ENCODE measurements at places on chromosomes 3 and 15.
A peak's percentile ranks its signal among the peaks of the same experiment; 100 is the strongest.

DNA sequence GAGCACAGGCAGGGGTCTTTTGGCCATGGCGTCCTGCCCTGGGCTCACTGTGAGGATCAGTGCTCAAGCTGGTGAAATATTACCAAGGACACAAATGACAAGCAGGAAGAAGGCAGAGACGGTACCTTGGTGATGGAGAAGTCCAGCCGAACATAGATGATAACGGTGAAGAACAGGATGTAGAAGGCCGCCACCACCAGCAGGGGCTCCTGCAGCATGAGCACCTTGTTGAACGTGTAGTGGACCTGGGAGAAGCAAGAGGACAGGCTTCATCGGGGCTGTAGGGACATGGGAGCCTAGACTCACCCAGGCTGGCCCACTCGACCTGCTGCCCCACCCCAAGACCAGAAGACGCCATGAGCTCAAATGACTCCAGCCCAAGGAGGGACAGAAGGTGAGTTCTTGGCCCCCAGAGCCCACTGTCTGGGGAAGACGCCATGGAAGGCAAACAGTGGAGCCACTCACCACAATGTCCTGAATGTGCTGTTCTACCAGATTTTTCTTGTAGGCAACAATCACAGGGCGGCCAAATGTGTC lies 25.1 kb downstream of the RPN1 start:
- no peak for DNase-seq

- no peak for DNase-seq
Measured at GRCh38 chr3:117016378-117016777, 306.8 kb downstream of the TUSC7 start.

DNA sequence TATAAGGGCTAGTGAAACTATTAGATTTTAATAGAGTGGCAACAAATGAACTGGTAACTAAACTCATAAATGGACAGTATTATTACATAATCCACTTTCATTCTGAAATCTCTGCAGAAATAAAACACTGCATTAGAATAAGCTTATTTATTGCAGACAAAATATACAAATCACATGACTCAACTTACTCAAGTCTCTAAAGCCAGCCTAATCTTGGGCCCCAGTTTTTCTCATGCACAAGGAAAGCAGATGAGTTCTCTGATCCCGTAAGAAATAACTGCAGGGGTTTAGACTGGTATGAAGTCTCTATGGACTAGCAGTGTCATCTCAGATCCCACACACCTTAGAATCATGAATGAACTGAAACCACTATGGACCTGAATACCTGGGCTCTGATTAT lies 5.8 kb downstream of the DLG1 start:
- DNase-seq = no peak

- no peak for DNase-seq
Measured at GRCh38 chr15:38722236-38722635, 157.6 kb upstream of the RASGRP1 start.

- no peak for DNase-seq
Measured at GRCh38 chr3:18630295-18630694, 205.2 kb upstream of the SATB1 start.

DNA sequence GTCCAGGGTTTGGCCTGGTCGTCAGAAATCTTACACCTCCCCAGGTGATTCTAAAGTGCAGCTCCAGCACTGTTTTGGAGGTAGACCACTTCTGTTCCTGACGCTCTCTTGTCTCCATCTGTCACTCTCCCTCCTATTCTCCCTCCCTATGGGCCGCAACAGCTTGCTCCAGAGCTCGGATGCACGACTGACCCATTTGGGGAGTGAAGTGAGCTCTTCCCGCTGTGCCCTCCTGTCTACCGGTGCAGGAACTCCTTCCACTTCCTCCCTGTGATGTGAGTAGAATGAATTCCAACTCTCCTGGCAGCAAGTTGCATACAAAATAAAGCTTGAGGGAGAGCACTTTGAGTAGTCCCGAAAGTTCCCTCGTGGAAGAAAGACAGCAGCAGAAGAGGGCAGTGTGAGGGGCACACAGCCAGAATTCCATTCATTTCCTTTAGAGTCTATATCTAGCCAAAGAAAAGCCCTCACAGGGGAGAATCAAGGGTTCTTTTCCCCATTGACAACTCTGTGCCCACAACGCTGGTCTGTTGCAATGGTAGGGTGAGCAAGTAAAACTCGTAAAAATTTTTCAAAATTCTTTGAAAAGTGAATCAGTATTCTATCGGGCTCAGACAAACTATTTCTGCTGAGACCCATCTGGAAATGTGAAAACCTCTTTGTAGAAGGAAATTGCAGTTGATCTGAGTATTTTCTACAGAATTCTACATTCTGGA lies 39.9 kb upstream of the BDH1 start:
- peak; percentile 43 for DNase-seq

- no peak for DNase-seq
Measured at GRCh38 chr3:27907929-27908328, 185.8 kb upstream of the EOMES start.

- DNase-seq = no peak
Measured at GRCh38 chr3:79253704-79254103, 514.1 kb downstream of the ROBO1 start.

- DNase-seq = no peak
Measured at GRCh38 chr15:78139578-78139977, 8.3 kb upstream of the CIB2 start.

- no peak for DNase-seq
Measured at GRCh38 chr3:158509891-158510290, 61.1 kb upstream of the MLF1 start.

GRCh38 chr3:128950223-128950938 lies 43.5 kb downstream of the CFAP92 start:
- DNase-seq = peak; percentile 42

DNA sequence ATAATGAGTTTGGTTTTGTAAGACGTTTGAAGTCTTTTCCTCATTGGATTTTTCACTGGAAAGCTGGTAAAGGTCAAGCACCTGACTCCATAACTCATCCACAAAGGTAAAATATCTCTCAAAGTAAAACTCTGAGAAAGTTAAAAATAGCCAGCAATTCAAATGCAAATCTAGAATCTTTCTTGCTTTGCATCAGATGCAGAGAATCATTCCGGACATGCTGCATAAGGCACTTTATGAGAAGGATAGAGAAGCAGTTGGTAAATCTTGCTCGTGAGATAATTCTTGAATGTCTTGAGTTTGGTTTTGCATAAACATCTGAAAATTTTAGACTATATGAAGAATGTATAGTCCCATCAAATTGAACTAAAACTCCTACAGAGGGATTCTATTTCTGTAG lies 9.1 kb downstream of the KCNMB2 start:
- DNase-seq = no peak

GRCh38 chr15:31265090-31265870 lies 61.4 kb upstream of the KLF13 start:
- DNase-seq = no peak

GRCh38 chr15:33955945-33956344 lies 12.4 kb upstream of the CHRM5 start:
- no peak for DNase-seq

- DNase-seq = no peak
Measured at GRCh38 chr3:11651900-11652299, 8.2 kb upstream of the VGLL4 start.

DNA sequence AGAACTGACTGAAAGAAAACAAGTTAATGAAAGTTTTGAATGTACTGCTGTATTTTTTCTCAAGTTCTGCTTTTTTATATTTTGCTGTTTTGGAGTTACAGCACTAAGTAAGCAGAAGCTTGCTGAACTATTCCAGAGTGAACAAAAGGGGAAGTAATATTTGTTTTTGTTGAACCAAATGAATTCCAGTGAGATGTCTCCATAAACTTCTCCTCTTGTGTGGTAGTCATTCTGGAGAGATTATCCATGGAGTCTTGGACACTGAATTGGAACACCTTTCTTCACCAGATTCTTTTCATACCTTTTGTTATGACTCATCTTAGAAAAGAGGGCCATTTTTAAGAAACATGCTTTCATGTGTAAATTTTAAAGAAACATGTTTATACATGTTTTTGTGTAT lies 8.8 kb downstream of the ANKUB1 start:
- no peak for DNase-seq

DNA sequence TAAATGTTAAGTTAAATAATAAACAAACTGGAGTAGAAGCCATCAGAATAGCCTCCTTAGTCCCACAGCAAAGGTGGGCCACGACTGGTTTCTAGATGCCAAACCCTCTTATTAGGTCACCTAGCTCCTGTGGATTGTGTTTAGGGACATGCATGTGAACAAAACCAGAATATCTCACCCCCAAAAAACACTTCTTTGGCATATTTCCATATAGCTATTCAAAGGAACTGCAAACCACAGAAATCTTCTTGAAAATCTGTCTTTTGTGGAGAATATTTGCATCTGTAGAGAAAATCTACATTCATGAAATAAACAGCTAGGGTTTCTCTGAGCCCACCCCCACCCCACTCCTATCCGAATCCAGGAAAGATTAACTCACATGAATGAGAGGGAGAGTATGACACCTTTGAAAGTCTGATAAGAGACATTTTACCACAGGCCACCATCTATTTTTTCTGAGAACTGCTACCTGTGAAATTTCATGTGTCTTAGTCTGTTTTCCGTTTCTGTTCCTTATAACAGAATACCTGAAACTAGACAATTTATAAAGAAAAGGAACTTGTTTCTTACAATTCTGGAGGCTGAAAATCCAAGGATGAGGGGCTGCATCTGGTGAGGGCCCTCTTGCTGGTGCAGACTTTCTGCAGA lies 159.4 kb downstream of the NEK10 start:
- no peak for DNase-seq

GRCh38 chr3:130242850-130243569 lies 102.5 kb upstream of the COL6A5 start:
- DNase-seq = peak; percentile 15

- DNase-seq = no peak
Measured at GRCh38 chr3:45218578-45219390, 7.3 kb downstream of the TMEM158 start.

DNA sequence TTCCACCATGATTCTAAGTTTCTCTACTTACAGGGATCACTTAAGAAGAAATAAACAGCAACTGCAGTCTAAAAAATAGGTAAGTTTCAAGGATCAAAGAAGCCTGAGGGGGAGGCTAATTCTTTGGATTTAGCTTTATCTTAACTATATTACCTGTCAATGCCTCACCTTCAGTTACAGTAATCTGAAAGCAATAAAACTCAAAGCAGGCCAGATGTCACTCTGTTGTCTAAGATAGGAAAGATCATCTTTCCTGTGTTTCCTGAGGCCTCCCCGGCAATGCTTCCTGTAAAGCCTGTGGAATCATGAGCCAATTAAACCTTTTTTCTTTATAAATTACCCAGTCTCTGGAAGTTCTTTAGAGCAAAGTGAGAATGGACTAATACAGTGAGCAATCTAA lies 60.2 kb downstream of the NPTN start:
- no peak for DNase-seq

- no peak for DNase-seq
Measured at GRCh38 chr3:112425858-112426750, 73.2 kb downstream of the BTLA start.

Measured in Ammon's horn (tissue), 1 donor.